NK-92 treated with Interleukin-12 subunit alpha and Interleukin-12 subunit beta, amount 100 ng/mL, for 24 hours (cell line): ENCODE measurements at places on chromosomes 5 and 9.

DNA sequence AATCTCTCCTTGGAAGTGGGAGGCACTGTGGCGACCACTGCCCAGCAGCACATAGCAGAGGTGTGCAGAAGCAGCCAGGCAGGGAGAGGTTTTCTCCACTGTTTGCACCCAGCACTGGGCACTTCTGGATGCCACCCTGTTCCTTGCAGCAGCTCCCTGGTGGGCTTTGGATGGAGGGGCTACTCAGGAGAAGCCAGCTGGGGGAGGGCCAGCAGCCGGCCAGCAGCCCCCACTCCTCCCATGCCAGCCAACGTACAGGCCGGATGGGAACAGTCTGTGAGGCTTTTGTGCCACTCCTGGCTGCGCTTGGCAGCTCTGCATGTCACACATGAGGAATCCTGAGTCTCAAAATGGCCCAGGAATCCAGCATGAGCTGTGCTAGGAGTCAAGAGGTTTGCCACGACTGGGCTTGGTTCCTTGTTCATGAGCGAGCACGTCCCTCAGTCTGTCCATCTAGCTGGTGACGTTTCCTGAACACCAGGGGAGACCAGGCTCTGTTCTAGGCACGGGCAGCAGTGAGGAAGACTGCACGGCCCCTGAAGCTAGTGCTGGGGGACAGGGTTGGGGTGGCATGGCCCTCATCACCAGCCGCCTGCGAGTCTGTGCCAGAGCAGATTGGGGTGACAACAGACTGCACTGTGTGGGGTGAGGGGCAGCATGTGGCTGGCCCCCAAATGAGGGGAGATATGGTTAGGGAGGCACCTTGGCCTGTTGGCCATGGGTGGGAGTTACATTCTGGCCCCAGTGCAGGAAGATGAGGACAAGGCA, 10.1 kb downstream of the PHF2 start:
- DNase-seq = no peak

- DNase-seq = no peak
Observed at GRCh38 chr5:150489360-150490295, 18.3 kb upstream of the NDST1 start.

- DNase-seq = no peak
Observed at GRCh38 chr5:95924720-95925377, 36.8 kb downstream of the ELL2 start.

DNA sequence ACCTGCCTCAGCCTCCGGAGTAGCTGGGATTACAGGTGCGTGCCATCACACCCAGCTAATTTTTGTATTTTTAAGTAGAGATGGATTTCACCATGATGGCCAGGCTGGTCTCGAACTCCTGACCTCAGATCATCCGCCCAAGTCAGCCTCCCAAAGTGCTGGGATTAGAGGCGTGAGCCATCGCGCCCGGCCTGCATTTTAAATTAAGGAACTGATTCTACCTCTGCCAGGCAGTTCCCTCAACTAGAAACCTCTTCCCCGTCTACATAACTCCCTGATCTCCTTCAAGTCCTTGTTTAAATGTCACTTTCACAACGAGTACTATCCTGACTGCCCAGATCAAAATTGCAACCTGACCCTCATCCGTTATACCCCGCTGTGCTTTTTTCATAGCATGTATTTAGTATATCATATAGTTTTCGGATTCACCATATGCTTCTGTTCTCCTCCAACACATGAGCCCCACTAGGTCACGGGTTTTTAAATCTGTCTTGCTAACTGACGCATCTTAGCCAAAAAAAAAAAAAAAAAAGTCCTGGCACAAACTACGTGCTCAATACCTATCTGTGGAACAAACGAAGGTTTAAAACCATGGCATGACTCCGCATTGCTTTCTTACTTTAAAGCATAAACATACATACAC, 858 bp upstream of the SOWAHA start:
- no peak for DNase-seq

DNA sequence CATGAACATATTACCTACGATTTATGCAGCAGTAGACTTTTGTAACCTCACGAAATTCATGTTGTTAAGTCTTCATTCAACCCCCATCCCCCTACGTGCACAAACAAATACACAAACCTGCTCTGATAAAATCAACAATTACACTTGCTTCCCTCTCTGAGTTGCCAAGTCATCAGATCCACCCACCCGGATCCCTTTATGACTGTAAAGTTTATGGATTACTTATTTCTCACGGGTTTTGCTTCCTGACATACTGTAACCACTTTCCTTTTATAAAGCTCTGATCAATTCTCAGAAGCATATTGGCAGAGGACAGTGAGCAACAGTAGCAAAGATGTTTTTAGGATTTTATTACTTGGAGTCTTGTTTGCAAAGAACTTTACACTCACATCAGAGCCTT, 70.5 kb downstream of the MLLT3 start:
- no peak for DNase-seq

DNA sequence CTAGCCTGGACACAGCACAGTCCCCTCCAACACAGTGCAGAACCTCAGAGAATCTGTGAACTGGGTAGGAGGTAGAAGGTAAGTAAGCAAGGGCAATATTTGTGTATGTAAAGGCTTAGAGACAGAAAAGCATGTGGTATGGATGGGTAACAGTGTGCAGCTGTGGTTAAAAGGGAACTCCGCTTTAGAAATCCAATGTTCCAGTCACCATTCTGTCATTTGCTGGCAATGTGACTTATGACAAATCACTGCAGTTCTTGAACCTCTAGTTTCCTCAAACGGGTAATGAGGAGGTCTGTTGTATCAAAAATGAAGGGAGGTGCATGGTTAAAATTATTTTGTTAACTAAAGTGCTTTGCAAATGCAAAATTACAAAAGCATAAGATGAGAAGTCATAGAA, 125.5 kb upstream of the IFNE start:
- DNase-seq = no peak

GRCh38 chr9:114504341-114505186, 709 bp downstream of the WHRN start:
- DNase-seq = no peak

DNA sequence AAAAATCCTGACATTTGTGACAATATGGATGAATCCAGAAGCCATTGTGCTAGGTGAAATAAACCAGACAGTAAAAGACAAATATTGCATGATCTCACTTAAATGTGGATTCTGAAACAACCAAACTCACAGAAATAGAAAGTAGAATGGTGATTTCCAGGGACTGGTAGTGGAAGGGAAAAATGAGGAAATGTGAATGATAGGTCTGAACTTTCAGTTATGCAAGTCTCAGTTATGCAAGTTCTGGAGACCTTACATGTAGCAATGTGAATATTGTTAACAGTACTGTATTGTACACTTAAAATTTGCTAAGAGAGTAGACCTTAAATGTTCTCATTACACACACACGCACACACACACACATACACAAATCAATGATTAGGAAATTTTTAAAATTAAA, 84.9 kb downstream of the SLCO4C1 start:
- no peak for DNase-seq
